Skin of body (tissue), 3 donors: ENCODE measurements at places on chromosomes 11 and 22. TPM values are rescaled to one million over a fixed set of nuclear protein-coding genes. Genes with fewer than 3 reads are reported as not detected.

The CREB3L1 gene
- total RNA-seq, result 27.1 TPM

The MOGAT2 gene
- 9.6 TPM for total RNA-seq

The MS4A7 gene
- total RNA-seq, result 8.4 TPM

The SYT8 gene
- 6.7 TPM for total RNA-seq

The DMC1 gene
- total RNA-seq, result 5.6 TPM

The NRXN2 gene
- 8.5 TPM for total RNA-seq

The AASDHPPT gene
- 42.0 TPM for total RNA-seq

The FOXRED2 gene
- 6.7 TPM for total RNA-seq
